MCF 10A (cell line): ENCODE measurements at places on chromosomes 12 and 14. TPM values are rescaled to one million over a fixed set of nuclear protein-coding genes. Genes with fewer than 3 reads are reported as not detected.

The CLEC9A gene
- not detected in 2 replicates for total RNA-seq

The OVCH1 gene
- 1.9 and 4.0 TPM in 2 replicates for total RNA-seq

The LGR5 gene
- not detected in 2 replicates for total RNA-seq

The HAL gene
- total RNA-seq = 0.27 and 1.1 TPM in 2 replicates

The NANOG gene
- not detected in 2 replicates for total RNA-seq

The TMEM52B gene
- not detected in 2 replicates for total RNA-seq

The ARF3 gene
- 117 and 129 TPM in 2 replicates for total RNA-seq

The RNF212B gene
- total RNA-seq = not detected in 2 replicates

The FBLN5 gene
- total RNA-seq = 4.3 and 14.8 TPM in 2 replicates

The SERPINA10 gene
- not detected in 2 replicates for total RNA-seq

The CCDC60 gene
- not detected in 2 replicates for total RNA-seq

The CLEC2D gene
- 5.1 and 6.7 TPM in 2 replicates for total RNA-seq

DNA sequence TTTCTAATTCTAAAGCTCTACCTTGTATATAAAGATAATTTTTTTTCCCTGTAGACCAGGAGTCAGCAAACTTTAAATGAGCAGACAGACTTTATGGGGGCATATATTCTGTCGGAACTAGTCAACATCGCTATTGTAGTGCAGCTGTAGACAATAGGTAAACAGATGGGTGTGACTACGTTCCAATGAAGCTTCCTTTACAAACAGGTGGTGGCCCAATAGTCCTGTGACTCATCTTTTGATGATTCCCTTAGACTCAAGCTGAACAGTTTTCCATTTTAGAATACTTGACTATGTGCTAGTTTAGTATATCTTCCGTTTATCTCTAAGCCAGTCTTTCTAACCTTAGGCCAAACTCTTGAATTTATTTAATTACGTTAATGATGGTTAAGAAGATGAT is 16.3 kb downstream of the MUCL1 start:
- no peak overlapping the region for H3K27ac ChIP-seq
- DNase-seq = peak; percentile 18
- H3K4me1 ChIP-seq = no peaks in the 10 kb centered on the region
- no peak overlapping the region for H3K4me3 ChIP-seq
- H3K36me3 ChIP-seq = no peaks in the 10 kb centered on the region
- H3K27me3 ChIP-seq = no peaks in the 10 kb centered on the region

DNA sequence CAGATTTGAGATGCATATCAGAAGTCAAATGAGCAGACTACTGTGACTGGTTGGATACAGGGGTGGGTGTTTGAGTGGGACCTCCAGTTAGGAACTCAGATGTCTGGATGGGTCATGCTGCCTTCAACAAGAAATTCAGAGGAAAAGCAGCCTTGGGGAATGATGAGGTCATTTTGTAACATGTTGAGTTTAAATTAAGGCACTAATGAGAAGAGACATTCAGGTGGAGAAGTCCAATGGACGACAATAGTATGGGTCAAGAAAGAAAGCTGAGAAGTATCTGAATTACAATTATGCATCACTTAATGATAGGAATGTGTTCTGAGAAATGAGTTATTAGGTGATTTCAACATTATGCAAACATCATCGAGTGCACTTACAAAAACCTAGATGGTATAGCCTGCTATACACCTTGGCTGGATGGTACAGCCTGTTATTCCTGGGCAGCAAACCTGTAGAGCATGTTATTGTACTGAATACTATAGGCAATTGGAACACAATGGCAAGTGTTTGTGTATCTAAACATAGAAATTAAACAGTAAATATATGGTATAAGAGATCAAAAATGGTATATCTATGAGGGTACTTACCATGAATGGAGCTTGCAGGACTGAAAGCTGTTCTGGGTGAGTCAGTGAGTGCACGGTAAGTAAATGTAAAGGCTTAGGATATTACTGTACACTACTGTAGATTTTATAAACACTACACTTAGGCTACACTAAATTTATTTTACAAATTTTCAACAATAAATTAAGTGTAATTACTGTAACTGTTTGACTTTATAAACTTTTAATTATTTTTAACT is 414.7 kb downstream of the RAD51B start:
- DNase-seq = no peak
- H3K4me1 ChIP-seq = no peaks in the 10 kb centered on the region
- no peaks in the 10 kb centered on the region for H3K27me3 ChIP-seq
- H3K4me3 ChIP-seq = no peak overlapping the region
- H3K36me3 ChIP-seq = no peaks in the 10 kb centered on the region

DNA sequence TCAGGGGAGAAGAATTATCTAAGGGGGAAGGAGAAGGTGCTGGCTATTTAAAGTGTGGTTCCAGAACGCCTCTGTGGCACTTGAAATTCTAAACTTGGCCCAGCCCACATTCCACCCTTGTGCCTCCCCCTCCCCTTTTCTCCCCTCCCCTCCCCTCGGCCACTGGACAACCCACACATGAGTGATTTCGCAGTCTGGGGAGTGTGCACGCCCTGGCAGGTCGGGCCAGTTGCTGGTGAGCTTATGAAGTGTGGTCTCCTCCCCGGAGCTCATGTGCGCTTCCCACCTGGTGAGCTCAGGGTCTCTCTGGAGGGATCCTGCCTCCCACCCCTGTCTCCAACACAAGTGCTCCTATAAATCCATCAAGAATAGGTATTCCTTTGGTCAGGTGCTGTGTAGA is at the start of gene SLC6A13:
Gene SLC6A13 (minus strand): TSS at position 20 of the 400 bp plus-strand sequence. CDS start 2,784 bp downstream, outside the sequence.
- no peak within 1 kb of the TSS for H3K27ac ChIP-seq
- peaks cover 5% of the 10 kb centered on the region for H3K4me1 ChIP-seq
- no peak for DNase-seq
- no peak within 1 kb of the TSS for H3K4me3 ChIP-seq

- H3K4me1 ChIP-seq = no peaks in the 10 kb centered on the region
- H3K27me3 ChIP-seq = no peaks in the 10 kb centered on the region
- DNase-seq = no peak
- H3K27ac ChIP-seq = no peak overlapping the region
- no peaks in the 10 kb centered on the region for H3K36me3 ChIP-seq
Observed at GRCh38 chr14:99737956-99738667, 54.0 kb downstream of the CYP46A1 start.

GRCh38 chr12:70982286-70982685 is 61.7 kb upstream of the PTPRR start:
- H3K27me3 ChIP-seq = no peaks in the 10 kb centered on the region
- peaks cover 38% of the 10 kb centered on the region for H3K4me1 ChIP-seq
- H3K4me3 ChIP-seq = no peak overlapping the region
- H3K27ac ChIP-seq = no peak overlapping the region

DNA sequence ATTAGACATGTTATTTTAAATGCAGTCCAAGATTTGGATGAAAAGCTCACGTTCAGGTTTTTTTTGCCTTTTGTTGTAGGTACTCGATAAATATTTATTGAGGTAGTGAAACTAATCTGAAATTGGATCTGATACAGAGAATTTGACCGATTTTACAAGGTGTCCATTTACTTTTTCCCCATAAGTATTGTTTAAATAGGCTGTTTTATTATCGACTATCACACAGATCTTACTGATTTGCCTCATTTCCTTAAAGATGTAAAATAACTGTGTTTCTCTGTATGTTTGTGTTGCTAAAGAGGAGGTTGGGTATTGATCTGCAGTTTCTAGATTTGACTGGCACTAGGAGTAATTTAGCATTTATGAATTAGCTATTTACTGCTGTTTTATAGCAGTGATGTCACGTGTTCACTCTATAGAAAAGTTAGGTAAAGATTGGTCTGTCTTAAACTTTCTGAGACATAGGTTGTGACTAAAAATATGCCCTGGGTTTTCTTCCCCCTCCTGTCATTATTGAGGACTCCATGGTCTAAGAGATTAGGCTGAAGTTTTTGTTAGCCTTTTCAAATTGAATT is 3.5 kb downstream of the RAP1B start:
- H3K4me1 ChIP-seq = peaks cover 33% of the 10 kb centered on the region
- no peak for DNase-seq
- H3K27me3 ChIP-seq = no peaks in the 10 kb centered on the region
- H3K4me3 ChIP-seq = peak overlapping the region; percentile 53
- H3K36me3 ChIP-seq = peaks cover 13% of the 10 kb centered on the region

DNA sequence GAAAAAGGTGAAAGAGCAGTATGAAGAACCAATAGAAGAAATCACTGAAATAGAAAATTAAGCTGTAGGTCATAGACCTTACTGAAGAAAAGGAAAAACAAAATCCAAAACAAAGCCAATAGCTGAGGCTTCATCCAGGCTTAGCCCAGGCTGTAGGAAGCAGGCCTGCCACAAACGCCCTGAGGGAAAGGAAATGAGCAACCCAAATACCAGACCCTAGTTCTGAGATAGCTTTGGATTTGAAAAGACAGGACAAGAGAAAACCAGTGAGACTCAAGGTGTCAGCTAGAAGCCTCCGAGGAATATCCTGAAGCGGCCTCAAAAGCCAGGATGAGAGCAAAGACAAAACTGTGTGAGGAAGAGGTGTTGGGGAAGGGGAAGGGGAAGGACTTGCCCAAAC is 79.2 kb downstream of the FERMT2 start:
- peak; percentile 32 for DNase-seq
- H3K36me3 ChIP-seq = peaks cover 53% of the 10 kb centered on the region
- peak overlapping the region; percentile 96 for H3K27ac ChIP-seq
- no peaks in the 10 kb centered on the region for H3K27me3 ChIP-seq
- H3K4me1 ChIP-seq = peaks cover 40% of the 10 kb centered on the region

- H3K27me3 ChIP-seq = no peaks in the 10 kb centered on the region
- peaks cover 55% of the 10 kb centered on the region for H3K4me1 ChIP-seq
- peaks cover 25% of the 10 kb centered on the region for H3K36me3 ChIP-seq
- DNase-seq = peak; percentile 38
- peak overlapping the region; percentile 78 for H3K4me3 ChIP-seq
Observed at GRCh38 chr14:68976160-68977067, 2.7 kb downstream of the ACTN1 start.

GRCh38 chr14:99032759-99033158 is 239.2 kb downstream of the BCL11B start:
- DNase-seq = no peak
- no peaks in the 10 kb centered on the region for H3K36me3 ChIP-seq
- no peak overlapping the region for H3K4me3 ChIP-seq
- H3K27me3 ChIP-seq = no peaks in the 10 kb centered on the region
- H3K4me1 ChIP-seq = peaks cover 17% of the 10 kb centered on the region

GRCh38 chr12:29103539-29103974 is 45.5 kb upstream of the FAR2 start:
- H3K4me3 ChIP-seq = no peak overlapping the region
- no peak overlapping the region for H3K27ac ChIP-seq
- H3K27me3 ChIP-seq = no peaks in the 10 kb centered on the region
- no peaks in the 10 kb centered on the region for H3K4me1 ChIP-seq
- DNase-seq = no peak

DNA sequence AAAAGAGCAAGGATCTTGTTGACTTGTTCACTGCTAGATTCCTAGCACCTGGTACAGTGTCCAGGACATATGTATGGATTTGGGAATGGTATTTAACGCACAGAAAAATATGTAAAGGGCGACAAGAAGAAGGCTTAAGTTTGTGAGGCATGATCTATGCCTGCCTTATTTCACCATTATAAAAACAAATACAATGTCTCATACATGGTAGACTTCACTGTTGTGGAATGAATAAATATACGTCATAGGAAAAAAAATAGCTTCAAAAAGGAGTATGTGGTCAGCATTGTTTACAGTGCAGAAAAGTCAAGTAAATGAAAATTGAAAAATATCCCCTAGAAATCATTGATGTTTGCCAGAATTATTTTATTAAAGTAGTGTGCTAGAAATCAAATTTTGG is 30.0 kb downstream of the HCFC2 start:
- DNase-seq = no peak
- H3K27me3 ChIP-seq = no peaks in the 10 kb centered on the region
- no peak overlapping the region for H3K4me3 ChIP-seq

DNA sequence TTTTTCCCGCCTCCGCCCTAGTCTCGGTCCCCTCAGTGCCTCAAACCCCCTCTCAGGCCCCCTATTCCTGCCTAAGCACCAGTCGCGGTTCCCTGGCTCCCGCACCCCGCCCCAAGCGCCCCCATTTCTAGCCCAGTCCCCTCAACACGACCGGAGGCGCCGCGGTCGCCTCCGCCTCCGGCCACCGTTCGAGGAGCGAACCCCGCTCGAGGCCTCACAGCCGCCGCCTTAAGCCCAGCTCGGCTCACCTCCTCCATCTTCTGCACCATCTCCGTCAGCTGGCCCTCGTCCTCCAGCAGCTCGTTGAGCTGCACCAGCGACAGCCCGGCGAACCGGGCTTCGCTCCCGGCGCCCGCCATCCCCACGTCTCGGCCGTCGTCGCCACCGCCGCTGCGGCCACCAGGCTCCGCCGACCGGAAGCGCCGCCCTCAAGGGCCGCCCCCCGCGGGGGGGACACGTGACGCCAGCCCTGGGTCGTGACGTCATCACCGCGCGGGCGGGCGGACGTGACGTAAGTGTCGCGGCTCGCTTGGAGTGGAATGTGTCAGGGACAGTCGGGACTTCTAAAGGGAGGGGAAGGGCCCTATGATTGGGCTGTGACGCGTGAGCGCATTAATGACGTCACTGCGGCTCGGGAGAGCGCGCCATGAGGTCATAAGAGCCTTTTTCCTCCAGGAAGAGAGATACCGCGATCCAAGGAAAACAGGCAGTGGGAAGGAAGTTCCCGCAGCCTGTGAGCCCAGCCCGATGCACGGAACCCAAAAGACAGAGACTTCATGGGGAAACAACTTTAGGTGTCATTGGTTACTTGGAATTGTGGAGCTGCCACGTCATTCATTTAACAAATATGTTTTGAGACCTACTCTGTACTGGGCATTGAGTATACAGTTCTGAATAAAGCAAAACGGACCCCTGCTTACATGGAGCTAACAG is at the start of gene VPS37B:
Gene VPS37B (minus strand): TSS at position 421 of the 933 bp plus-strand sequence. CDS start 62 bp downstream, at position 359.
- H3K4me1 ChIP-seq = peaks cover 35% of the 10 kb centered on the region
- peak; percentile 63 for DNase-seq
- no peaks in the 10 kb centered on the region for H3K27me3 ChIP-seq
- peaks cover 11% of the 10 kb centered on the region for H3K36me3 ChIP-seq
- peak within 1 kb of the TSS; percentile 88 for H3K4me3 ChIP-seq

DNA sequence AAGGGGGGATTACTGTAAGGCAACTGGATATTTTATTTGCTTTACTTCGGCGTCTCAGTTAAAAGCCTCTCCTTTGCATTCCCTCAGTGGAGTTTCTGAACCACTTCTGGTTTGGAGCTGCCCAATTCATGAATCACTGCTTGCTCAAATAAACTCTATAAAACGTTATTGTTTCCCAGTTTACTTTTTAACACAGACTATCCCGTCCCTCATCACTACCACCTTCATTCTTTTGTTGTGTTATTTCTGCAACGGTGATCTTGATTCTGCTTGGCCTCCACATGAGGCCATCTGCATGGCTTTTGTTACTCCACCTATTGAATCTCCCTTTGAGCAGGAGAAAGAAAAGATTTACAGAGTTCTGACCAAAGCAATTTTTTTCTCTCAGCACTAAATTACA is 104.0 kb upstream of the PLEKHA5 start:
- H3K27me3 ChIP-seq = no peaks in the 10 kb centered on the region
- H3K27ac ChIP-seq = no peak overlapping the region
- no peaks in the 10 kb centered on the region for H3K36me3 ChIP-seq
- H3K4me3 ChIP-seq = no peak overlapping the region
- peaks cover 9% of the 10 kb centered on the region for H3K4me1 ChIP-seq

DNA sequence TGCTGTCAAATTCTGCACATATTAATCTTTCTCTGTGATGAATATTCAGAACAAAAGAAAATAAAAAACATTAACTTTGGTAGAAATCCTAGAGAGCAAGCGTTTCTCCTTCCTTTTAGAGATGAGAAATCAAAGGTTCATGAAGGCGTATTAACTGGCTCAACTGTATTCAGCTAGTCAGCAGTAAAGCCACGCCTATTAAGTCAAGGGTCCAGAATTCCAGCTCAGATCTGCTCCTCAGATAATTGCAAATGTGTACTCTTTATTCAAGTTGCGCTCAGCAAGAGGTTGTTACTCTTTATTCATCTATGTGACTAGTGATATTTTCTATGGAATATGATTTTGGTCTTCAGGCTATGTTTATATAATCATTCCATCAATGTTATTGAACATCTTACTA is 13.1 kb upstream of the POC1B start:
- DNase-seq = no peak
- H3K36me3 ChIP-seq = no peaks in the 10 kb centered on the region
- no peaks in the 10 kb centered on the region for H3K27me3 ChIP-seq
- no peak overlapping the region for H3K27ac ChIP-seq
